Activated T-helper 2 cell treated with anti-CD3 and anti-CD28 coated beads, Interferon-gamma antibody, Interleukin-2, Interleukin-4, amounts not matched to agents 10 μg/mL and 5 μg/mL and 100 μg/mL, durations not matched to agents 14 hours and 24 hours and 36 hours (primary cell): ENCODE measurements at places on chromosomes 6 and 20.

- DNase-seq: no peak
- no peak overlapping the region for H3K4me3 ChIP-seq
- H3K27ac ChIP-seq: no peak overlapping the region
- H3K27me3 ChIP-seq: no peaks in the 10 kb centered on the region
- peaks cover 4% of the 10 kb centered on the region for H3K4me1 ChIP-seq
Measured at GRCh38 chr20:16539280-16540021, 33.8 kb downstream of the KIF16B start.

- H3K27ac ChIP-seq: no peak overlapping the region
- no peak overlapping the region for H3K4me3 ChIP-seq
- DNase-seq: no peak
Measured at GRCh38 chr6:53862662-53863462, 68.1 kb downstream of the LRRC1 start.

GRCh38 chr20:47055699-47056369, 161.2 kb downstream of the EYA2 start:
- no peaks in the 10 kb centered on the region for H3K4me1 ChIP-seq
- no peak overlapping the region for H3K4me3 ChIP-seq
- no peaks in the 10 kb centered on the region for H3K36me3 ChIP-seq
- H3K27ac ChIP-seq: no peak overlapping the region
- no peaks in the 10 kb centered on the region for H3K27me3 ChIP-seq
- DNase-seq: no peak

DNA sequence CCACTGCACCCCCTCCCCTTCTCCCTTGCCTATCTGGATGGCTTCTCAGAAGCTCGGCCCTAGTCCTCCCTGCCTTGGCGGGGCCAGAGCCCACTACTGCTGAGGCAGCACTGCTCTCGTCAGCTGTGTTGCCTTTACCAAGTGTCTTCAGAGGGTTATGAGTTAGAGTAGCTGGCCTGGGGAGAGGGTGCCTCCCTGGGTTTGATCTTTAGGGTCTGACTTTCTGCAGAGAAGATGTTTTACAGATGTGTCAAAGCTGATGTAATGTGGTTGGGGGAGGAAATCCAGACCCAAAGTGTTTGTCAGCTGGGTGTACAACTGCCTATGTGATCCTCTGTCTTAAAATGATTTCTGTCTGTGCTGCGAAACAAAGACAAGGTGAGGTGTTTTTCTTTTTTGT, 30.4 kb upstream of the PI16 start:
- H3K27ac ChIP-seq: no peak overlapping the region
- DNase-seq: no peak
- peaks cover 53% of the 10 kb centered on the region for H3K36me3 ChIP-seq
- peaks cover 35% of the 10 kb centered on the region for H3K4me1 ChIP-seq
- no peaks in the 10 kb centered on the region for H3K27me3 ChIP-seq
- H3K4me3 ChIP-seq: no peak overlapping the region

DNA sequence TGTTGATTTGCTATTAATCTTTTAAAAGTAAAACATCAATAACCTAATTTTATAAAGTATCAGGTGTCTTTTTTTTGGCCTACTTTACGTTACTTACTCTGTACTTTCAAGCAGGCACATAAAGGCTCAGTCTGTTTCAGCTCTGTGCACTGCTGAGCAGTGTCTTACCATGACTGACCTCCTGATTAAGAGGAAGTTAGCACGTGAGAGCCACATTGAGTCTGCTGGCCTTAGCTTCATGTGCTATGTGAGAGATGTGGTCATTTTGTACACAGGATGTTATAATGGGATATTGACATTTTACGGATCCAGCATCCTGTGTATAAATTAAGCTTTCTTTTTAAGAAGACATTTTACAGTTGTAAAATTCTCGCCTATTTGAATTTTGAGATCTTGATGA, 31.9 kb downstream of the ARID1B start:
- peaks cover 48% of the 10 kb centered on the region for H3K4me1 ChIP-seq
- no peak overlapping the region for H3K4me3 ChIP-seq
- no peaks in the 10 kb centered on the region for H3K27me3 ChIP-seq
- DNase-seq: no peak
- H3K27ac ChIP-seq: no peak overlapping the region
- peaks cover 6% of the 10 kb centered on the region for H3K36me3 ChIP-seq

GRCh38 chr6:108896111-108896661, 48.0 kb downstream of the ARMC2 start:
- H3K27me3 ChIP-seq: peaks cover 7% of the 10 kb centered on the region
- H3K4me1 ChIP-seq: peaks cover 37% of the 10 kb centered on the region
- peak overlapping the region; percentile 80 for H3K27ac ChIP-seq

DNA sequence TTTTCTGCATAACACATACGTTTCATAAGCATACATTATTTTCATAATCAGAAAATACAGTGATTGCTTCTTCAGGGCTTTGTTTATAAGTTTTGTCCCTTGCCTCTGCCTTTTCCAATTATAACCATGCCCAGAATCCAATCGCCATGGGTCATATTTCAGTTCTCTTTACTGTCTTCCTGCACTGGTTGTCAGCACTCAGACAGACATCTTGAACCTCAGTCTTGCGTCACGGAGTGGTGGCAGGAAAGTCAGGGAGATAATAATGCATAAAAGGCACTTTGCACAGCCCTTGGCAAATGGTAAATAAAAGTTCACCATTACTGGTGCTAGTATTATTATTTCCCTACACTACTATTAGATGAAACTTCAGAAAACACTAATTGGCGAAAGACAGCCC, 7.2 kb downstream of the KIF16B start:
- no peak overlapping the region for H3K27ac ChIP-seq
- H3K4me3 ChIP-seq: no peak overlapping the region
- no peak for DNase-seq
- no peaks in the 10 kb centered on the region for H3K27me3 ChIP-seq
- H3K4me1 ChIP-seq: peaks cover 7% of the 10 kb centered on the region

DNA sequence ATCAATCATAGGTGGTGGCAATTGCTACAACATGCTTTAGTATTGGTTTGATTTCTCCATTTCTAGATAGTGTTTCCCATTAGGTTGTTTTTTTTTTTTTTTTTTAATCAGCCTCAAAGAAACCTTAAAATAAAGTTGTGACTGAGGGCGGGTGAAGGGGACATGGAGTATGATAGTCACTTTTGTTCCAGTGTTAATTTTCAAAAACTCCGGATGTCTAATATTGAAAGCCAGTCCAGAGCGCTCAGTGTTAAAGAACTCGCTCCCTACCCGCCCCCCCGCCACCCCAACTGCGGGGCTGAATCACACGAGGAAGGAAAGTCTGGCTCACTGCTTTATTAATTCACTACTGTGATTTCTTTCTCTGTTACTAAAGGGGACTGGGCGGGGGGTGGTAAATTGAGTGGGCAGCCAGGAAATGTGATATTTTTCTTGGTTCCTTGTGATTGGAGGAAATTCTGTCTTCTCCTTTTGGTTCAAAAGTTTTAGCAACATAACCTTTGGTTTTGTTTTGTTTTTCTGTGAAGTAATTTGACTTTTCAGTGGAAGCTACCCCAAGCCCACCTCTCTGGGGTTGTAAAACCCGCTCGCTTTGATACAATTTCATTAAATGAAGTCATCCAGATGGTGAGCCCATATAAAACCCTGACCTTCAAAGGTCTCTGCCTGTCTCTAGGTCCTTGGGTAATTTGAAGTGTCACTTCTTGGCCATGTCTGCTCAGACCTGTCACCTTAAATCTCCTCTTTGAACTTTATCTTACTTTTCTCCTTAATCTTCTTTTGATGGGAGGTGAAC, 38.0 kb downstream of the TNFAIP3 start:
- H3K4me1 ChIP-seq: peaks cover 70% of the 10 kb centered on the region
- H3K4me3 ChIP-seq: peak overlapping the region; percentile 66
- peaks cover 3% of the 10 kb centered on the region for H3K36me3 ChIP-seq
- no peak for DNase-seq
- no peaks in the 10 kb centered on the region for H3K27me3 ChIP-seq

- peak overlapping the region; percentile 60 for H3K4me3 ChIP-seq
- DNase-seq: no peak
- peaks cover 60% of the 10 kb centered on the region for H3K27me3 ChIP-seq
- H3K27ac ChIP-seq: no peak overlapping the region
- H3K36me3 ChIP-seq: no peaks in the 10 kb centered on the region
Measured at GRCh38 chr6:110475066-110475653, 1.3 kb downstream of the SLC22A16 start.

DNA sequence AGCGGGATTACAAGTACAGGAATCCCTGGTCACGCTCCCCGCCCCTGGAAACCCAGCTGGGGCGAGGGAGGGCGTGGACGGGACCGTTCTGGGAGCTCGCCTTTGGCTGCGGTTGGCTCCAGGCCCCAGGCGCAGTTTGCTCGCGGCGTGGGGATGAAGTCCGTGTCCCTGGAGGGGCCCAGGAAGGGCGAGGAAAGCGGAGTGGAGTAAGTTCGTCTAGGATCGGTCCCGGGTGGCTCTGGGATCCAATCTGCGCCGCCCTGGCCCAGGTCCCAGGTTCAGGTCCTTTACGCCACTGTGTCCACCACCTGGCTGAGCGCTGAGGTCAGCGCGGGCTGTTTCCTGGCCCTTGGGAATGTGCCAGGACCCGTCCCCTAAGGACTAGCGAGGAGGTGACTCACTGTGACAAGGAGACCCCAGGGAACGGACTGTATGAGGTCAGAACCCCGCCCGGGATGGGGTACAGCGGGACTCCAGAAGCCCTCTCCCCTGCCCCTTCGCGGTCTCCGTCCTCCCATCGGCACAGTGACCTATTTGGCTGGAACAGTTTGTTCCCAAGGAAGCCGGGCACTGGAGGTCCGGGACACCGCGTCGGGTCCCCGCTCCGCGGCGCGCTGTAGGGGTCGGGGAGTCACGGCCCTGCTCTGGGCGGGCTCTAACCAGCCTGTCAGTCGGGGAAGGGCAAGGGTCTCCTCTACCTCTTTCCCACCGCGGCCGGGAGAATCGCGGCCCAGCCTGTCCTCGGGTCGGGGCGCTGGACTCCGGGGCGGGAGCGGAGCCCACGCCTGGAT, 724 bp downstream of the CDKN1A start:
- peak; percentile 30 for DNase-seq
- peak overlapping the region; percentile 89 for H3K27ac ChIP-seq
- H3K4me3 ChIP-seq: peak overlapping the region; percentile 96
- H3K27me3 ChIP-seq: peaks cover 3% of the 10 kb centered on the region

DNA sequence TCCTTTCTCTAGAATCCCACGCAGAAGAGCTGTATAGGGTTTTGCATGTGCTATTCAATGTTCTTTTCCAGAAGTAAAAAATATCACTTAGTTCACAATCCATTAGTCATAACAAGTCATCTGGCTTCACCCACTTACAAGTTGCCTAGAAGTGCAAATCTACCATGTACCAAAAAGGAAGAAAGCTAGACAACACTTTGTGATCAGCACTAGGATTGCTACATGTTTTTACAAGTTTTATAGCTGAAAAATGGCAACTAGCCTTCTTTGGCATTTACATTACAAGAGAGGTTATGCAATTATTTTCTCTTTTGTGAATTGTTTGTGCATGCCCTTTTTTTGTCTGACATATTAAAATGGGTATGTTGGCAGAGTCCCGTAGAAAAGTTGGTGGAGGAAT, 85.6 kb upstream of the PTPRK start:
- no peaks in the 10 kb centered on the region for H3K36me3 ChIP-seq
- no peak overlapping the region for H3K27ac ChIP-seq
- peaks cover 2% of the 10 kb centered on the region for H3K4me1 ChIP-seq
- peaks cover 2% of the 10 kb centered on the region for H3K27me3 ChIP-seq

- H3K4me1 ChIP-seq: peaks cover 38% of the 10 kb centered on the region
- peaks cover 5% of the 10 kb centered on the region for H3K27me3 ChIP-seq
Measured at GRCh38 chr20:60055740-60056139, 97.5 kb downstream of the CDH26 start.

- peaks cover 52% of the 10 kb centered on the region for H3K27me3 ChIP-seq
- H3K4me1 ChIP-seq: peaks cover 4% of the 10 kb centered on the region
- DNase-seq: no peak
- no peak overlapping the region for H3K27ac ChIP-seq
- no peaks in the 10 kb centered on the region for H3K36me3 ChIP-seq
- H3K4me3 ChIP-seq: no peak overlapping the region
Measured at GRCh38 chr20:4025679-4026078, 10.3 kb upstream of the RNF24 start.

- no peak overlapping the region for H3K27ac ChIP-seq
- peaks cover 26% of the 10 kb centered on the region for H3K4me1 ChIP-seq
- no peak for DNase-seq
- H3K4me3 ChIP-seq: no peak overlapping the region
Measured at GRCh38 chr6:29924287-29924686, 18.0 kb upstream of the HLA-A start.

DNA sequence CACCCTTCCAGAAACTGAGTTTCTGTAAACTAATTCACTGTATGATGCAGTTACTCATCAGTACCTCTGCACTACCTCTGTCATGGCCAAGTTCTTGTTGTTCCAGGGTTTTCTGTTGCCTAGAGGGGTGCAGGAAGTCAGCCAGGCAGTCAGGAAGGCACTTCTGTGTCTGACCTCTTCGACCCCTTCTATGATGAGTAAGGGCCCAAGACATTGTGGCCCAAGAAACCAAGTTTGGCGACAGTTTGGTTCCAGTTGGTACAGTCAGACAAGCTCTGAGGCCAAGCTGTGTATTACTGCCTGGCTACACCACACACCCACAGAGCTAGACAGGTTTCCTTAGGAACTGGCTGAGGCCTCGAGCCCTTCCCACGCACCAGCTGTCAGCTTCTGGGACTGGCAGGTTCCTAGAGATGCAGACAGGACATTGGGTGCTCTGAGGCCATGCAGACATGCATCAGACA, 41.2 kb downstream of the TRAF3IP2 start:
- H3K27me3 ChIP-seq: no peaks in the 10 kb centered on the region
- peaks cover 86% of the 10 kb centered on the region for H3K36me3 ChIP-seq
- peaks cover 77% of the 10 kb centered on the region for H3K4me1 ChIP-seq

DNA sequence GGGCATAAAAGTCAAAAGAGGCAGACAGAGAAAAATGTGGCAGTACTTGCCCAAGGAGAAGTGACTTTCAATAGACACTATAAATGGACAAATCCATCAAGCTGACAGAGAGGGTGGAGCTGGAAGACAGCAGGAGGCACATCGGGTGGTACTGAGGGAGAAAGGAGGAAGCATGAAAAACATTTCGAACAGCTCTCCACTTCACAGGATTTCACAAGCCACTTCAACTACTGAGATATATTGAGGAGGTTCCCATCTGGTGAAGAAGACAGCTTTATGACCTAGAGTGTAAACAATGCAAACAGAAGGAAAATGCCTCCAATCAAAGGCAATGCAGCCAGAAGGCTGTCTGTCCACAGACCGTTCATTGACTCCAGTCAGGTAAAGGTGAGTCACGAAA, 259.4 kb upstream of the ECI2 start:
- no peak overlapping the region for H3K4me3 ChIP-seq
- H3K27me3 ChIP-seq: peaks cover 6% of the 10 kb centered on the region
- no peak overlapping the region for H3K27ac ChIP-seq
- H3K36me3 ChIP-seq: no peaks in the 10 kb centered on the region
- no peaks in the 10 kb centered on the region for H3K4me1 ChIP-seq

- peaks cover 6% of the 10 kb centered on the region for H3K27me3 ChIP-seq
- no peaks in the 10 kb centered on the region for H3K36me3 ChIP-seq
- H3K4me3 ChIP-seq: no peak overlapping the region
- no peaks in the 10 kb centered on the region for H3K4me1 ChIP-seq
- no peak overlapping the region for H3K27ac ChIP-seq
Measured at GRCh38 chr6:129516787-129517186, 193.2 kb downstream of the ARHGAP18 start.
